ENCODE measurements at places on chromosomes 3 and 15.

DNA sequence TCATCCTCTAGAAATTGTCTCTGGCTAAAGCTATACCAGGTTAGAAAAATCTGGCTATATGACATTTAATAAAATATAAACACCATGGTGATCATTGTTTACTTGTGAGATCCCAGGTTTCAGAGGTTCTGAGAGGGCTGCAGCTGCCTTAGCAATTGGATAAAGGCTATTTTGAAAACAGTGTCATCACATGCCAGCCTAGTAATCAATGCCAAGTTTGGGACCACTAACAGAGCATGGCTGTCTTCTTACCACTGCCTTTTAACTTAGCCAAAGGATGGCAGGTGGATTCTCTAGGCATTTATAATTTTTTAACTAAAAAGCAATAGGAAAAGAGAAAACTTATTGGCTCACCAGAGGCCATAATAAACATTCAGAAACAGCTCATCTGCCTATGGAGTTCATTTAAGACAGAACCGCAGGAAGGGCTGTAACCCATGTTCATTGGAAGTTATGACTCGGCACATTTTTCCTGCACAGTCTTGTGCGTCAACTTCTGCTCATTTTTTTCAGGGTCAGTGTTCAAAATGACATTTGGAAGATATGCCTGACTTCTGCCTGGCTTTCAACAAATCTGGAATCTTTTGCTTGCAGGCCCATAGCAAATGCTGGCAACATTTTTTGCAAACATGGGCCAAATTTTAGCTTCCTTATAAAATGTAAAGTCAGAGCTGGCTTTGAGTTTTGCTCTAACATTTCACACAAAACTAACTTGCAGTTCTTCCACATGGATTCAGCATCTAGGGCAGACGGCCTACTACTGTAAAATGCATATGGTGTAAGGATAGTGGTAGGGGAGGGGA lies 476.0 kb upstream of the TBL1XR1 start:
- no peak for DNase-seq

GRCh38 chr3:174358252-174358651 lies 500.9 kb upstream of the NAALADL2 start:
- DNase-seq = no peak

DNA sequence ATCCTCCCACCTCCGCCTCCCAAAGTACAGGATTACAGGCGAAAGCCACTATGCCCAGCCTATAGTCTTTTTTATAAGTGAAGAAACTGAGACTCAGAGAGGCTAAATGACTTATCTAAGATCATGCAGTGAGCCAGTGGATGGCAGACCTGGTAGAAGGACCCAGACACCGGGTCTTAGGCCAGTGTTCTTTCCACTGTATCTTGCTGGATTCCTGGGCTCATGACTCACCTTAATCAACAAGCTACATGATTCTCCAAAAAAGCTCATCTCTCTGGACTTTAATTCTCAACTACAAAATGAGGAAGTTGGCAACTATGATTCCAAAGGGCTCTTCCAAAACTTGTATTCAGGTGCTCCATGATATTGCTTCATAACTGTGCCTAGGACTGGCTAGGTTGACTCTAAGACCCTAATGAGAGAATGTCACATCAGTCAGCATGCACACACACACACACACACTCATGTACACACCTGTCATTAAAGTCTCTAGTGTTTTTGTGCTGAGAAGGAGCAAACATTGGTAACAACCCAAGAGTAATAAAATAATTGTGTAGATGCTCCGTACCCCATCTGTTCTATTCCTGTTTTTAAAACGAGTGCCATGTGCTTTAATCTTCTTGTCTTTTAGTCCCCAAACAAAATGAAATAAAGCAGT lies 89.7 kb upstream of the SLC4A7 start:
- DNase-seq = no peak

GRCh38 chr3:123367467-123368154 lies 81.3 kb downstream of the ADCY5 start:
- DNase-seq = no peak

- DNase-seq = no peak
Measured at GRCh38 chr3:71109241-71109976, 474.1 kb downstream of the FOXP1 start.

- no peak for DNase-seq
Measured at GRCh38 chr15:91216000-91216399, 115.9 kb downstream of the SV2B start.

DNA sequence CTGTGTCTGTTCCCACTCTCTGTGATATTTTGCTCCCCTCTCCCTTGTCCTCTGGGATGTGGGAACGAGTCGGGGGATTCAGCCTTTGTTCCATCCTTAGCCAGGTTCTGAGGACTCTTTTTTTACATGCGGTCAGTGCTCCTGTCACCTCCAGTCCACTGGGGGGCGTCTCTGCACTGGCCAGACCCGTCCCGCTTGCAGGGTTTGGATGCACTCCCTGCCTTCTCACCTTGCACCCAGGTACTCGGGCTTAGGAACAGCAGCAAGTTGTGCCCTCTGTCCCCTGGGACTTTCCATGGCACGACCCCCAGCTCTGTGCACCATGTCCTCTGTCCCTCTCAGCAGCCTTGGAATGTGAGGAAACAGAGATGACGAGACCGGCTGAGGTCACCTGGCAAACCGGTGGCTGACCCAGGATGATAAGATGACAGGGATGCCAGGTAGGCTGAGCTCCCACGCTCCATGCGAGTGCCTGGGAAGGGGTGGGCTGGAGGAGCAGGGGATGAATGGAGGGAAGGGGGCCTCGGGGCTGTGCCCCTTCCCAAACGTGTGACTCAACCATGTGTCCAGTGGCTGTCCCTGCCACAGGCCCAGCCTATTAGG lies 27.3 kb upstream of the FGD5 start:
- no peak for DNase-seq

Data from GM12878 (cell line).